ENCODE measurements at places on chromosomes 5 and 9.

DNA sequence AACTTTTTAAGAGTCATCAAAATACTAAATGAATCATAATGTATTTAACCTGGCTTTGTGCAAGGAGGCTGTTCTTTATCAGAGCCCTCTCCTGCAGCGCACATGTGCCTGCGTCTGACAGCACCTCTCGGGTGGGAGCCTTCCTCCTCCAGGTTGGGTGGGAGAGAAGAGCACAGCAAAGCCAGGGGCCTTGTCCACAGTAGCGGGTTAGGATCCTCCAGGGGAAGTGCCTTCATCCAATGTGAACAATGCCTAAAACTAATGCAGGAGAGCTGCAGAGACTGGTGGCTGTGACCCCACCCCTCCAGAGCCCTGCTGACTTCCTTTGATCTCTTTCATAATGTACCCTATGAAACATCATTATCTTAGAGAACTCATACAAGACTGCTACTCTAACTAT is 10.2 kb downstream of the UBE2QL1 start:
- no peak for DNase-seq

DNA sequence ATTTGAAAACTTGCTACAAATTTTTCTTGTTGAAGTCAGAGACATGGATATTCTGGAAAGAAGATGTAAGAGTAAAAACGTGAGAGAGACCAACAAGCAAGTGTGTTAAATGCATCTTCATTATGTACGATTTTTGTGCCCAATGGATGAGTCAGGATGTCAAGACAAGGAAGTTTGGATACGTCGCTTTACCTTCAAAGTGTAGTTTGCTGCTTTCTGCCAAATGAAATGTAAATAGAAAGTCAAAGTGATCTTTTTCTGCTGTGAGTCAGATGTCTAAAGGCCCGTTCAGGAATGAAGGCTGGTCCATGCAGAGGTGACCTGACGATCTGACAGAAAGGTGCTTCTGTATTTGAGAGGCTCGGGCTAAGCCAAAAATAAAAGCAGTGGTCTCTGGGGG is 273.1 kb upstream of the PIK3R1 start:
- no peak for DNase-seq

- no peak for DNase-seq
These were observed 20.5 kb downstream of the SELENOP start for GRCh38 chr5:42791151-42791550.

DNA sequence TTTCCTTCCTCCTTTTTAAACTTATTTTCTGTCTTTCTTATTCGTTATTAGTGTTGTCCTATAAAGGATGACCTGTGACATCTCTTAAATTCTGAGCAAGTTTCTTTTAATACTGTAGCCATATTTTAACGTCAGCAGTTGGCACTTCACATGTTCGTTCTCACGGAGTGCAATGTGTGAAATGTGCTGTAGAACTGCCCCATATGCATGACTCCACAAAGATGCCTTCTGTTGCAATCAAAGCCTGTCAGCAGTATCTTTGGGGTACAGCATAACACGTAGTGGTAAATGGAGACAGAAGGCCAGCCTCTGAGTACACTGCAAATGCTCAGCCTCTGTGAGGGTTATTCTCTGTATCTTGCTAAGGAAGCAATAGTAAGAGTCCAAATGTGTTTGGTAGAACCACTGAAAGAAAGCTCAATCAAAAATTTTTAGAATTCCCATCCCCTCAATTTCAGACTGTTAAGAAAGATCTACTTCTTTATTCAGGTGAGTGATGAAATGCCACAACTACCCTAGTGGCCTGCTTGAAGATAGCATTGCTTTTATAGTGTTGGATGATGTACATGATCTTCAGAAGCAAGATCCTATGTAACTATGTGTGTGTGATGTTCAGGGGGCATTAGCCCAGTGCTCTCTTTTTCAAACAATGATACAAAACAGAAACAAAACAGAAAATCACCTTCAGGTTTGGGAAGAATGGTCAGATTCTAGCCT is 277.7 kb downstream of the TMEM167A start:
- no peak for DNase-seq

DNA sequence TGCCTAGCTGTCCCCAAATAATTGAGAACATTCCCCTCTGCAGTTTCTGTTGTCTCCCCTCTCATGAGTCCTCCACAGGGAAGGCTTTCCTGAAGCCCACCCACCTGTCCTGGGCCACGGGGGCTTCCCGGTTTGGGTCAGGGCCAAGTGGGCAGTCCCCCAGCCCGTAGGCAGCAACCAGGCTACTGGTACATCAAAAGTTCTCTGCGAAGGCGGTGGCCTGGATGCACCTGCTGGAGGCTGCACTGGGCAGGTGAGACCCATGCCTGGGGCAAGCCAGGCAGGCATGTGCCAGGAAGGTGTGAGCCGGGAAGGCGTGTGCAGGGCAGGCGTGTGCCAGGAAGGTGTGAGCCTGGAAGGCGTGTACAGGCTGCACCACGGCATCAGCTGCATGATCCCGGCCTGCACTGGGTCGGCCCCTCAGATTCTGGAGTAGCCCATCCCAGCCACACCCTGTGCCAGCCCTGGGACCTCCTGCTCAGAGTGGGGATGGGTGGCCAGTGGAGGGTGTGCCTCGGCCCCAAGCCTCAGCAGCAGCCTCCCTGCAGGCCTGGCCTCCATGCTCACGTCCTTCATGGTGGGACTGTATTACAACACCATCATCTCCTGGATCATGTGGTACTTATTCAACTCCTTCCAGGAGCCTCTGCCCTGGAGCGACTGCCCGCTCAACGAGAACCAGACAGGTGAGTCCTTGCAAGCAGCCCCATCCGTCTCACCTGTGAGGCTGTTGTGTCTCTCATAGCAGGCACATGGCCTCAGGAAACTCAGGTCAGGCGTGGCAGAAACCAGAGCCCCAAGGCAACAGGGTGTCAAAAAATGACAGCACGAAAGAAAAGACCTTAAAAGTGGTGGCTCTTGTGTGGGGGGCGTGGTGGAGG is 8.7 kb downstream of the SLC6A19 start:
- no peak for DNase-seq

- DNase-seq, result no peak
These were observed 260.9 kb upstream of the TUT7 start for GRCh38 chr9:86614871-86615849.

DNA sequence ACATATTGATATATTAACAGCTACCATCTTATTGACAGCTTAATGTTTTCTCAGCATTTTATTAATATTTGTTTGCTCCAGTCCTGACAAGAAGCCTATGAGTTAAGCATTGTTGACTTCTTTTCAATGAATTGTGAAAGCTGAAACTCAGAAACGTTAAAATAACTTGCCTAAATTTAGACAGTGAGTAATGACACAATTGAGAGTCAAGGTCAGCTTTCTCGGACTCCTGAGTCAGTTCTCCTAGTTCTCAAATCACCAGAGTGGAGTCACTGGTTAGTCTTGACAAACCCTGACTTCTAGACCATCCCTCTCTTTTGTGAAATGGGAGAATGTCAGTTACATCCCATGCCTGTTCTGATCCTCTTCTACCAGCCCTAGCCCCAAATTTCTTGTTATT is 222.7 kb upstream of the ACO1 start:
- DNase-seq, result no peak

GRCh38 chr5:178422400-178422775 is 167.8 kb downstream of the COL23A1 start:
- DNase-seq, result no peak

GRCh38 chr5:132368186-132368585 is 1.3 kb upstream of the SLC22A5 start:
- DNase-seq, result no peak

GRCh38 chr5:118789366-118789765 is 199.0 kb downstream of the DTWD2 start:
- no peak for DNase-seq

GRCh38 chr9:86303316-86303975 is 21.1 kb upstream of the ISCA1 start:
- no peak for DNase-seq

DNA sequence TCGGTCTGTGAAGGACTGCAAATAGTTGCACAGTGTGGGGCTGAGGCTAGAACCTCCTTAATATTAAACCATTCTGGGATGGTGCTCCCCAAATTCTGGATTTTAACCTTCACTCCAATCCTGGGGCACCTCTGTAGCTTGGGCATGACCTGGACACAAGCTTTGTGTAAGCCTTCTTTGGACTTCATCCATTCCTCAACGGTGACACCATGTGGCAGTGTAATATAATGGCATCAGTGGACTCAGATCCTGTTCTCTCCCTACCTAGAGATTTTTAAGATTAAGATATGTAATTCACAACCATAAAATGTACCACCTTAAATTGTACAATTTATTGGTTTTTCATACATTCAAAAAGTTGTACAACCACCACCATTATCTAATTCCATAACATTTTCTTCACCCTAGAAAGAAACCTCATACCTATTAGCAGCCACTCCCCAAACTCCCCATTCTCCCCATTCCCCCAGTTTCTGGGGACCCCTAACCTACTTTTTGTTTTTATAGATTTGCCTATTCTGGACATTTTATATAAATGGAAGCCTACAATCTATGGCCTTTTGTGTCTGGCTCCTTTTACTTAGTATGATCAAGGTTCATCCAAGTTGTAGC is 4.8 kb upstream of the PLGRKT start:
- DNase-seq, result peak; percentile 13

- DNase-seq, result no peak
These were observed 289.3 kb downstream of the ASTN2 start for GRCh38 chr9:117125531-117125930.

DNA sequence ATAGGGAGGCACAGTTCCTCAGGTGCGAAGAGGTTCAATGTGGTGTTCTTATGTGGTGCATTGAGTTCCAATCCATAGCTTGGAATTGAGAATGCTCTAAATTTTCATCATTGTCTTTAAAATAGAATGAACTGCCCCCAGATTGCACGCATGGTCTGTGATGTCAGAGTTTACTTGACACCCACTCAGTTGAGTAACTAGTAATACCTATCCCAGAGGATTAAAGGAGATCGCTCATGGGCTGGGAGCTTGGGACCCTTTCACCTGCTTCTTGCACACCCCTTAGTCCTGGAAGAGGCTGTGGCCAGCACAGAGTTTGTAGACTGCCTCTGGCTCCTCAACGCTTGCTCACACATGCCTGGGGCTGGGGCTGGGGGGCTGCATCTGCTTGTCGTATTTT is 95.1 kb upstream of the OTULINL start:
- no peak for DNase-seq

DNA sequence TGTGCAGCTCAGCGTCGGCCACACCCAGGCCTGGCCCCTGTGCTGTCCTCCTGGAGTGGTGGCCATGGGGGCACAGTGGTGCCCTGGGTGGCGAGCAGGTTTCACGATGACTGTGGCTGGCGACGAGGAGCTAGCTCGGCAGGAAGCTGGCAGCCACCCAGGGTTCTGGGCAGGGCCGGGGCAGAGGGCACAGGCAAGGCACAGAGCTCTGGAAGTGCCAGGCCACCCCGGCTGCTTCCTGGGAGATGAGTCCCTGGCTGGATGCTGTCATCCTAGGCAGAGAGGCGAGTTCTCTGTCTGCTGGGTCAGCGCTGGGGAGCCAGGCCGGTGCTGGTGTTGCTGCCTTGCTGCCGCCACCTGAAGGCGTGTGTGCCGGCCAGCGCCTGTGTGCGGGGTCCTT is 51.7 kb downstream of the RXRA start:
- DNase-seq, result no peak

- no peak for DNase-seq
These were observed 1095.1 kb downstream of the DTWD2 start for GRCh38 chr5:117893211-117893610.

DNA sequence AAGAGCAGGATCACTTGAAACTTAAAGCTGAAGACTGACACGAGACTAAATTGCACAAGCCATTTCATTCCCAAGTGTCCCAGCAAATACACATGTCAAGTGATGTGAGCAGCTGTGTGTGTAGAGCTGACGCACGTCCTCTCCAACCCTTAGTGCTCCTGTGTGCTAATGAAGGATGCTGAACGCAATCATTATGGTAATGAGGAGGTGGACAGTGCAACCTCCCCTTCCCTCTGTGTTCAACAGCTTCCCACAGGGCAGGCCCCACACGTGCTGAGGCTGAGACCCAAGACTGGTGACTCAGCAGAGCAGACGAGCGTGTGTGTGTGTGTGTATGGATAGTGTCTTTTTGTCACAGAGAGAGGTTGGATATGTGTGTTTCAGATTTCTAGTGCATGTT is 702.1 kb downstream of the SEMA5A start:
- DNase-seq, result peak; percentile 95

DNA sequence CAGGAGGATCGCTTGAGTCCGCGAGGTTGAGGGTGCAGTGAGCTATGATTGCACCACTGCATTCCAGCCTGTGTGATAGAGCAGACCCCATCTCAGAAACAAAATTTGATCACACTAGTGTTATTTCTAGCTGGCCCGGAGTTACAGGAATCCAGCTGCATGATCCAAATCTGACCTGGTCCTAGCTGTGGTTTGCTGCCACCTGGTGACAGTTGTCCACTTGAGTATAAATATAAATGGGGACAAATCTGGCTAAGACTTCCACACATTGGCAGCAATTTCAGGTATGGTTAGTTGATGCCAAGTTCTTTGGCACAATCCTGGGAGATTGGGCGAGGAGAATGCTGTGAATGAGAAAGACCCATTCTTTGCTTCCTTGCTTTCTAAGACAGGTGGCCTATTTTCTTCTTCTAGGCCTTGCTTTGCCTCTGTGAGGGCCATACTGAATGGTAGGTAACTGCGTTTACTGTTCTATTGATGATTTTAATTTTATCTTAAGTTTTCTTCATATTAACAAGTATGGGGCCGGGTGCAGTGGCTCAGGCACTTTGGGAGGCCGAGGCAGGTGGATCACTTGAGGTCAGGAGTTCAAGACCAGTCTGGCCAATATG is 35.4 kb downstream of the UBE2R2 start:
- DNase-seq, result no peak

DNA sequence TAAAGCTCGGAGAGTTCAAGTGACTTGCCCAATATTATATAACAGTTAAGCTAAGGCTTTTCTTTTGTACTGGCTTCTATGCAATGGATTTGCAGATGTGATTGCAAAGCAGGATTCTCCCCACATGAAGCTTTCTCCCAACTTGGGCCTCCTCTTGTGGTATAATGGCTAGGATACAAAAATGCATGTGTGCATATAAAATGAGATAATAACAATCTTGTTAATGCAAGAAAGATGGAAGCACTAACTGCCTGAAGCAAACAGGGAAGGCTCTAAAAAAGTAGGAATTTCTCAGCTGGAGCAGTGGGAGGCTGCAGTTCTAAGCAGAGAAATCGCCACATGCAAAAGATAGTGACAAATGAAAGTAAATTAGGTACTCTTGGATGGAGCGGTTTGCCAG is 444.2 kb upstream of the RIOK2 start:
- no peak for DNase-seq

GRCh38 chr5:111737716-111738115 is 19.3 kb downstream of the NREP start:
- DNase-seq, result no peak
